ENCODE measurements at places on chromosomes 5 and 9.

GRCh38 chr5:67358186-67358585, 161.6 kb upstream of the CD180 start:
- no peak for DNase-seq

DNA sequence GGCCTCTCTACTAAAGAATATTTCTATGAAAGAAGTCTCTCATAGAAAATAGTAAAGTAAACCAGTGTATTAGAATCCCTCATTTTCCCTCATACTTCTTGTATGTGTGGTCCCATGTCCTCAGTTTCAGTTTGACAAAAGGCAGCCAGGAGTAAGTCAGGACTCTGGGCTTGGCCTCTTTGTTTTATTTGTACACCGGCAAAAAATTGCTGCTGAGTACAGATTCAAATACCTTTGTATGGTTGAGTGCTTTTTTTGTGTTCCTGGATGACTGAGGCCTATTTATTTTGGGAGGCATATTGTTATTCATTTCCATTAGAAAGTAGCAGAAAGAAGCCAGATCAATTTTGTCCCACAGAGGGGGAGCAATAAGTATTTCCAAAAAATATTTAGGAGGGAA, 47.3 kb upstream of the CEP78 start:
- no peak for DNase-seq

- no peak for DNase-seq
Observed at GRCh38 chr5:108753331-108753730, 5.6 kb downstream of the FER start.

DNA sequence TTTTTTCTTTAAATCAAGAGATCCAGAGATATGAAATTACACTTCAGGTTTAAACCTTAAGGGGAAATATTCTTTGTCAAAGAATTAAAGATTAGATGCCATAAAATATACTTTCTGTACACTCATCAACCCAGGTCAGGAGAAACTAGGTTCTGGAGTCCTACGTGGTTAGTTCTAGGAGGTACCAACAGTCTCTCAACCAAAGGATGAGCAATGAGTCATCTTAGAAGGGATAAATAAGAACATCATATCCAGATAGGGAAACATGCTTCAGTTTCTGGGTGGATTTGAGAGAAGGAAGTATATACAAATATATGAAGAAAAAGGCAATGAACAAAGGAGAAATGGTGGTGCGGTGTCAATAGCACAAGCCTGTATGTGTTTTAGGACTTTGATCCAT, 98.2 kb downstream of the CSNK1G3 start:
- no peak for DNase-seq

- no peak for DNase-seq
Observed at GRCh38 chr5:119318256-119318894, 37.4 kb upstream of the TNFAIP8 start.

GRCh38 chr9:27194401-27195091, 85.5 kb downstream of the TEK start:
- DNase-seq: no peak

- DNase-seq: peak; percentile 34
Observed at GRCh38 chr5:139574641-139575312, 13.6 kb downstream of the UBE2D2 start.

GRCh38 chr5:176879663-176880361, 19.3 kb downstream of the HK3 start:
- DNase-seq: no peak

DNA sequence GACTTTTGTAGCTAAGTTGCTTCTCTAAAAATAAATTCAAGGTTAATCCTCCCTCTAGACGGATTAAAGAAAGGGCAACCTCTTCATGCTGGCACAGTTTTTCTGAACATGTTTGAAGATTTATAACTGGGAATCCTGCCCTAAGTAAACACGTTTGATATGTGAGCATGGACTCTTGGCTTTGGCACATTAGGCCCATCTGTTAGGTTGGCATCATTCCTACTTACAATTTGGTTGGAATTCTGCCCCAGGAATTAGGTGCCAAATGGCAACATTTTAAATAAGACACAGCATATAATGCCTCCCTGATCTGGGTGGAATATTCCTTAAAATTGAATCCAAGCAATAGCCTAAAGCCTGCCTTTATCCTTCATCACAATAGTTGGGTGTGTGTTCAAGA, 372.3 kb upstream of the CDH18 start:
- DNase-seq: no peak

DNA sequence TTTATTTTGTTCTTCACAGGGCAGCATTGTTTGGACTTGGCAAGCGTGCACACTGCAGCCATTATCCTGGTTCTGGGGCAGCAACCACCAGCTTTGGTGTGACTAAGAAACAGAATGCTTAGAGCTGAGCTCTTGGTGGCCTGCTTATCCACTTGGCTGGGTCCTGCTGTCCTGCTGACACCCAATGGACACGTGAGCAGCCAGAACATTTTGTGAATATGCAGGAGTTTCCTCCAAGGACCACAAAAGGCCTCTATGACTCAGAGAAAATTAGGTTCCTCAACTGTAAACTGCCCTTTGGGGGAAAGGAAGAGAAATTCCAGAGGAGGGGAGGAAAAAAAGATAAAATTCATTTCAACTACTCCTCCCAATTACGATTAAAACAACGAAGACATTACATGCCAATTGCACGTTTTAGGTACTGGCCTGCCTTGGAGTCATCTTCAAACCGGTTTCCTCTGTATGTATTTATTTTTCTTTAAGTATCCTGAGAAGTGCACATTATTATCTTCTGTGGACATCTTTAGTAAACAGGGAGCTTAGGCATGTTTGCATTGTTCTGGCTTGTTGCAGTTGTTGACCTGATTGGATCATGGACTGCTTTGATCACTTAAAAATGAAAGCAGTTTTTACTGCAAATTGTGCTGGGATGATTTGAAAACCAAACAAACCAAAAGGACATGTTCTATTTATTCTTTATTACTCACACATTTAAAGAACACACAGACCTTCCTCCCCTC, 82.3 kb upstream of the TLE4 start:
- DNase-seq: peak; percentile 18

GRCh38 chr9:95104581-95104960, 212.9 kb downstream of the FANCC start:
- DNase-seq: no peak

- no peak for DNase-seq
Observed at GRCh38 chr5:127723571-127723970, 20.4 kb downstream of the CCDC192 start.

DNA sequence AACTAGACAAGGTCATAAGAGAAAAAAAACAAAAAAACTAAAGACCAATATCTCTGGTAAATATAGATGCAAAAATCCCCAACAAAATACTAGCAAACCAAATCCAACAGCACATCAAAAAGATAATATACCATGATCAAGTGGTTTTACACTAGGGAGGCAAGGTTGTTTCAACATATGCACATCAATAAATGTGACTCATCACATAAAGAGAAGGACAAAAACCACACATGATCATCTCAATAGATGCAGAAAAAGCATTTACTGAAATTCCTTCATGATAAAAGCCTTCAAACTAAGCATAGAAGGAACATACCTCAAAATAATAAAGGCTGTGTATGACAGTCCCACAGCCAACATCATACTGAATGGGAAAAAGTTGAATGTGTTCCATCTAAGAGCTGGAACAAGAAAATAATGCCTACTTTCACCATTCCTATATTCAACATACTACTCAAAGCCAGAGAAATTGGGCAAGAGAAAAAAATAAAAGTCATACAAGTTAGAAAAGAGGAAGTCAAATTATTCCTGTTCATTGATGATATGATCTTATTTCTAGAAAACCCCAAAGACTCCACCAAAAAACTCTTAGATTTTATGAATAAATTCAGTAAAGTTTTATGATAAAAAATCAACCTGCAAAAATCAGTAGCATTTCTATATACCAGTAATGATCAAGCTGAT, 72.2 kb upstream of the FAM169A start:
- DNase-seq: no peak

DNA sequence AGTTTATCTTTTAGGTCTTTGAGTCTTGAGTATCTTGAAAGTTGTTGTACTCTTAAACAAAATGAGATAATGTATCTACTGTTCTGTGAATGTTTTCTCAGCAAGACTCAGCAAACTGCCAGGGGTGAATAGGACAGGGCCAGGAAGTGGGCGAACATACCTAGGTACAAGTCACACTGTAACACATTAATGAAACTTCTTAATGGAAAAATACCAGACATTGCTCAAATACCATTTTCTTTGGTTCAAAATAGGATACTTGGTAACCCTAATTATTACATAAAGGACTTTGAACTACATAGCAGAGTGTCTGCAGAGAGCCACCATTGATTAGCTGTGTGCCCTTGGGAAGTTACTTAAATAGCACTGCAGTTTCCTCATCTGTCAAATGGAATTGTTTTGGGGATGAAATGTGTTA, 197.5 kb downstream of the ARHGEF28 start:
- no peak for DNase-seq

- DNase-seq: no peak
Observed at GRCh38 chr5:55345327-55345726, 37.5 kb downstream of the MTREX start.

DNA sequence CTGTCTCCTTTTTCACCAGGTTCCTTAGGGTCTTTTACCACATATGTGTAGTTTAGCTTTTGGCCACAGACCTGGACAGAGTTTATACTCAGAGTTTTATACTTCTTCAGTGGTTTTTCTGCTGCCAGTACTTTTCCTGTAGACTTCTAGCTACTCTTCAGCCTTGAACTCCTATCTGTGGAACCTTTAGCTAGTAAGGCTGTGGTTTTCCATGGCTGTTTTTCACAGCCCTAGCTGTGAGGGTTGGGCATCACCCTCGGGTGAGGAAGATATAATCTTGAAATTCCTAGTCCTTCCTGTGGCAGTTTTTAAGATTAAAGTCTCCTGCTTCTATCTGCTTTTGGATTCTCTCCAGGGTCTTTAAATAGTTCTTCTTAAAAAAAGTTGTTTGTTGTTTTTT, 109.1 kb downstream of the FGF1 start:
- no peak for DNase-seq

- DNase-seq: no peak
Observed at GRCh38 chr5:89901346-89901745, 508.2 kb downstream of the CETN3 start.

- no peak for DNase-seq
Observed at GRCh38 chr5:142758062-142758795, 11.9 kb upstream of the ARHGAP26 start.

- no peak for DNase-seq
Observed at GRCh38 chr5:96566833-96567587, 95.2 kb upstream of the CAST start.

DNA sequence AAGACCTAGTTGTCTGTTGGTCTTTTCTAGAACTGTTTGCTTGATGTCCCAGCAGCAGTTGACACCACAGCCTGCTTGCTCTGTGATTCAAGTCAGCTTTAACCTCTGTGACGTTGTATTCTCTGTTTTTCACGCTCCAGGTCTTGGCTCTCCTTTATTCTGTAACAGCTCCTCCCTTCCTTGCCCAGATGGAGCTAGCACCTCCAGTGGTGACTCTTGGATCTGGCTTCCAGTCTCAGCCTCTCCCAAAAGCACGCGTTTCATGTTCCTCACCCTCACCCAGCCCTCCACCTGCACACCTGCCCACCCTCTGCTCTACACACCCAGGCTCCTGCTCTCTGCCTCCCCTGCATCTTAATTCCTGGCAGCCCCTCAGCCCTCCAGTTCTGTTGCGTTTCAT, 50.6 kb downstream of the DMRT1 start:
- no peak for DNase-seq

DNA sequence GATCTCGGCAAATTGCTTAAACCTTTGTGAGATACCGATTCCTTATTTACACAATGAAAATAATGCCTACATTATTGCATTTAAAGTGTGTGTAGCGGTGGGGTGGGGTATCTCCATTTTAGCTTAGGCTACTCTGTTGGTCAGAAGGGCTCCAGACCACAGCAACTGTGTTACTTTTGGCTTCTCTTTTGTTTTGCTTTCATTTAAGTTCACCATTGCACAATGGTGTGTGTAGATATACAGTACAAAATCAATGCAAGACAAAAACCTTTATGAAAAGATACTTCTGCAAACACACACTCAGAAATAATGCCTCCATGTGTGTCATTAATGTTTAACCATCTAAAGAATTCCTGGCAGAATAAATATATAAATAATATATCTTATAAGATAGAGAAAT, 279.4 kb downstream of the FBXL17 start:
- DNase-seq: no peak

- DNase-seq: no peak
Observed at GRCh38 chr5:55134053-55134722, 25.8 kb upstream of the GPX8 start.

DNA sequence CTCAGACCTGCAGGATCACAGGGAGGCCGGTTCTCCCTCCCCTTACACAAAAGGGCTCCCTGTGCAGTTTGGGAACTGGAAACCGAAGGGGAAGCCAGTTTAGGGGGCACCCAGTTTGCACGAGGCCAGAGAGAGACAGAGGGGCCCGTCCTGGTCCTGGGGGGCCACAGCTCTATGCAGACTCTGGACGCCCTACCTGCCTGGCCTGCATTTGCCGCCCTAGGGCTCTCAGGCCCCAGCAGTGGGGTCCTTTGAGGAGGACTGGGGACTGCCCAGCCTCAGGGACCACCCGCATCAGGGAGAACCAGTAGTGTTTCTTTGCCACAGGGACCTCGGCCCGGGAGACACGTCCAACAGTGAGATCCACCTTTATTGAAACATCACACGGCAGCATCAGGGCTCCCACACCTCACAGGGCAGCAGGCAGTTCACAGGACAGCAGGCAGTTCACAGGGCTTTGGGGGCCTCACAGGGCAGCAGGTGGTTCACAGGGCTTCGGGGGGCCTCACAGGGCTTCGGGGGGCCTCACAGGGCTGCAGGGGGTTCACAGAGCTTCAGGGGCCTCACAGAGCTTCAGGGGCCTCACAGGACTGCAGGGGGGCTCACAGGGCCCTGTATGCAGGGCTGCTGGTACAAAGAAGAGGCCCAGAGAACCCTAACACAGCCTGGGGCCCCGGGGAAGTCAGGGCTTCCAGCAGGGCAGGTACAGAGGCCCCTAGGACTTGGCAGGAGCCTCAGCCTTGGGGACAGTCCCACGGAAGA, 648 bp upstream of the NSMF start:
- DNase-seq: no peak

GRCh38 chr5:12861886-12862654, 957.8 kb upstream of the CTNND2 start:
- no peak for DNase-seq

- no peak for DNase-seq
Observed at GRCh38 chr5:141135030-141135717, at the start of gene PCDHB5. Gene PCDHB5, plus strand, starts transcription at chr5:141135206. Its CDS starts 229 bp downstream, at chr5:141135435.

DNA sequence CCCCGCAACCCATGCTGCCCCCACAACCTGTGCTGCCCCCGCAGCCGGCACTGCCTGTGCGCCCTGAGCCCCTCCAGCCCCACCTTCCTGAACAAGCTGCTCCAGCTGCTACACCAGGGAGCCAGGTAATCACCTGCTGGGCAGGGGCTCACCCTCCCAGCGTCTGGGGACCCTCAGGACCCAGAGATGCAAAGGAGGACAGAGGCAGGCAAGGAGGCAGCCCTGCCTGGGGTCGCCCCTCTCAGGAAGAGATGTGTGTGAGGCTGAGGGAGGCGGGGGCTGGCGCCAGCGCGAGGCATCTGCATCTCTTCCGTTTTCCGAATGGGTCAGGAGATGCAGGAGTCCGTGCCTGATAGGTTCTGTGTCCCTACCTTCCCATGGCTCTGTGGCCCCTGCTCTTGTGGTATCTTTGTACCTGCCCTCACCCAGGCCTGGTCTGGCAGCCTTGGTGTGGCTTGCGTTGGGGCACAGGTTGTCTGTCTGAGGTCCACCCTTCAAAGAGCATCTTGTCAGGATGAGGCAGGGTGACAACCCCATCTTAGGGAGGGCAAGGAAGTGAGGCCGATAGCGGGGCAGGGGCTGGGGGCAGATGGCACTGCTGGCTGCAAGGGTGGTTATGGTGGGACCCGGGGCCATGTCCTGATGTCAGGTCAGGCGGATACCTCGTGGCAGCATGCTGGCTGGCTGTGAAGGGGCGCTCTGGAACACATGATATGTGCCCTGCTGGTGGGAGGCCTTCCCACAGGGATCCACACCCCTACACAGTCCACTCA, 75.7 kb downstream of the WNK2 start:
- DNase-seq: peak; percentile 21

Data from mucosa of descending colon (tissue), 3 donors.